NCI-H1417 (cell line): ENCODE measurements at places on chromosomes 13 and 19.

- no peak for DNase-seq
These were observed 80.7 kb upstream of the OLFM4 start for GRCh38 chr13:52947921-52948373.

DNA sequence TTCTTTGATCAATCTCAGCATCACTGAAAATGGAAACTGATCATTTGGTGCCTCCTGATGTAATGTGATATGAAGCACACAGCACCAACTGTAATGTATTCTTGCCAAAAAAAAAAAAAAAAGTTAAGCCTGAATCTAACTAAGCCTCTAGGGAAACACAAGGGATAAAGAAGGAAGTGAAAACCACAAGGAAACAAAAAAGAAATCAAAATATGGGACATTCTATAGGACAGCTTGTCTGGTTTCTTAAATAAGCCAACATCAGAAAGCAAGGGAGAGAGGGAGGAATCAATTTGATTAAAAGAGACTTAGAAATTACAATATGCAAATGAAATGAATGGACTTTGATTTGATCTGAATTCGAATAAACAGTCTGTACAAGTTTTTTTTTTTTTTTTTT, 20.6 kb upstream of the METTL21C start:
- DNase-seq: no peak

GRCh38 chr13:68535329-68535728, 1305.2 kb upstream of the PCDH9 start:
- DNase-seq: no peak

DNA sequence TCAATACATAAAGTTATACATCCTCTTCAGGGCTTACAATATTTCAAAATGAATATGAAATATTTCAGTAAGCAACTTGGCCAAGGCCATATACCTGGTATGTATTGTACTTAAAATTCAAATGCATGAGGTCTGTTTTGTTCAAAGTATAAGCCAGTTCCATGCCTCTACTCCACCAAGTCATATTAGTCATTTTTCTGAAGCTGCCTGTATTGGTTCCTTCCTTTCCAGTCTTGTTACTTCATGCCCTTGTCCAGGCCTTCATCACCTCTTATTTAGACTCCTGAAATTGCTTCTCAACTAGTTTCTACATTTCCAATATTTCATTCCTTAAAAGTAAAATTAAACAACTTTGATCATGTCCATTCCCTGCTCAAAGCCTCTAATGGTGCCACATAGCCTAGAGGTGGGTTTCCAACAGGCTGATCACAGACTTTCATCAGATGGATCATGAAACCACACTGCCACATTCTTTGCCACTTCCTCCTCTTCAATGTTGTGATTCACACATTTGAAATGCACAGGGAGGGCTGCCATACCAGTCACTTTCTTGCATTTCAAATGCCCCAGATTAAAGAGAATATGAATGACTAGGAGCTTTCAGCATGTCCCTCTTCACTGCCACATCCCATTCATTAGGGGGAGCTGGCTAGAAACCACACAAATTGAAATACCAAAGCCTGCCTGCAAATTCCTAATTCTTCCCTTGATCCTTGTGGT, 424.1 kb upstream of the DACH1 start:
- DNase-seq: no peak

- DNase-seq: peak; percentile 100
These were observed 7.5 kb downstream of the EMP3 start for GRCh38 chr19:48332662-48333466.

GRCh38 chr19:6533746-6534418, 3.1 kb downstream of the TNFSF9 start:
- DNase-seq: no peak

DNA sequence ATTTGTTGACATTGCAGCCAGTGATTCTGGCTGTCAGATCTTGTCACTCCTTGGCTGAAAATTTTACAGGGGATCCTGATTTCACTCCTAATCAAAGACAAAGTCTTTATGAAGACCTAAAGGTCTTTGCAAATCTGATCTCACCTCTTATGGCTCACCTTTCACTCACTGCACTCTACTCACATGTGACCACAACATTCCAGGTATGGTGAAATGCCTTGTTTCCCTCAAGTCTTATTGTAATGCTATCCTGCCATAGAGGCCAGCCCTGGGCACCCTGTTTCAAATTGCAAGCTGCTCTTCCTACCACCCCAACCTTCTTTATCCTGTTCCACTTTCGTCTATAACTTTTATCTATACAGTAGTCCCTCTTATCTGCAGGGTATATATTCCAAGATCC, 200.1 kb downstream of the NDFIP2 start:
- no peak for DNase-seq

GRCh38 chr13:31321457-31321856, 121.7 kb downstream of the B3GLCT start:
- no peak for DNase-seq

DNA sequence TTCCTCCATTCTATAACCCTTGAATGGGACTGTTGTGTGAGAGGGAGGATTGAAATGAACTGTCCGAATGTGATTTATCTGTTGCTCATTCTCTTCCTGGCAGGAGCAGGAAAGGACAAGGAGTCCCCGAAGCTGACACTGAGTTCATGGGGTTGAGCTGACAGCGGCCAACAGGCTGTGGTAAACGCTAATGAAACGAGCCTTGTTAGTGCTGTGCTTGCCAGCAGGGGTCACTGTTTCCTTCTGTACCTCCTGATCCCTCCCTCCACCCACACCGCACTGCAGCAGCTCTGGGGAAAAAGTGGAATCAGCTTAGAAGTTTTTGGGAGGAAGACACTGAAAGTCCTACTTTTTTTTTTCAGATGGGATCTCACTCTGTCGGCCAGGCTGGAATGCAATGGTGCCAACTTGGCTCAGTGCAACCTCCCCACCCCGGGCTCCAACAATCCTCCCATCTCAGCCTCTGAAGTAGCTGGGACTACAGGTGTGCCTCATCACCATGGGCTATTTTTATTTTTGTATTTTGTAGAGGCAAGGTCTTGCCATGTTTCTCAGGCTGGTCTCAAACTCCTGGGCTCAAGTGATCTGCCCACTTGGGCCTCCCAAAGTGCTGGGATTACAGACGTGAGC, 6.7 kb upstream of the ZNF761 start:
- DNase-seq: peak; percentile 59

DNA sequence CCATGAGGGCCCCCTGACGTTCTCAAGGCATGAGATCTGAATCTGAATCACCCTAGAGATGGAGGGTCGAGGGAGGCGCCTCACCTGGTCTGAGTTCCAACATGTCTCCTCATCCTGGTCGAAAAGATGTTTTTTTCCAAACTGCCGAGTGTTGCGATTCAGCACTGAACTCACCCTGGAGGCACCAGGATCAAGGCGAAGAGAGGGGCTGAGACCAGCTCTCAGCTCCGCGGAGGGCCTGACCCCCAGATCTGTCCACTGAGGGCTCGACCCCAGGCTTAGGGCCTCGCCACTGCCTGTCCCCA, 555 bp downstream of the NR2C2AP start:
- DNase-seq: no peak

- DNase-seq: no peak
These were observed 31.8 kb downstream of the DOCK9 start for GRCh38 chr13:98945863-98946605.

GRCh38 chr19:14161305-14161704, 24.9 kb upstream of the ASF1B start:
- no peak for DNase-seq

DNA sequence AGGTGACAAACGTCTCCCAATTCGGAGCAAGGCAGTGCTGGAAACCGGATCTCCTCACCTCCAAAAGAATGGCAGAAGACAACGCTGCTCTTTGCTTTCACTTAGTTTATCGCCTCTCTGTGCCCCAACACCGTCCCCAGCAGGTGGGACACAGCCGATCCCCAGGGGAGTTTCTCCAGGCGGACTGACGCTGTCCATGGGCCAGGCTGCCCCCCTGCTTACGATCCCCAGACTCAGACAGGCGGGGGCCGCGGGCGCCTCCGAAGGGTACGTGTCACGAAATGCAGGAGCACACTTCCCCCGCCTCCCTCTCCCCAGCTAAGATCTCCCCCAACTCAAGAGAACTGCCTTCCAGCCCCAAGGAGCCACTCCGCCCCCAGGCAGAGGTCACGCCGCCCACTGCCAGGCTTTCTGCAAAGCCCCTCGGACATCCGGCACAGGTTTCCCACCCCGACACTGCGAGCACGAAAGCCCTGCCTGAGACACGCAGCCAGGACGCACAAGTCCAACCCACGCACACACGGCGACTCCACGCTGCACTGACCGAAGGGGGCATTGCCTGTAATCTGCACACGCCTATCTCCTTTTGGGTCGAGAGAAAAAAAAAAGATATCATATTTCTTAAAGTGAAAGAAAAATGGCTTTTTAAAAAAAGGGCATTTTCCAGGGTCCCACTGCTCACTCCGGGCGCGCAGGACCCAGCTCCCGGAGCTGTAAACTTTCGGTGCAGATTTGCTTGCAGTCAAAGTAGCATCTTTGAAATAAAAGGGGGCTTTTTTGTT, 2.0 kb downstream of the SPRY2 start:
- no peak for DNase-seq

GRCh38 chr13:24644036-24644435, 36.2 kb upstream of the ATP12A start:
- no peak for DNase-seq

- peak; percentile 3 for DNase-seq
These were observed 170.9 kb downstream of the LACC1 start for GRCh38 chr13:44050450-44051063.

DNA sequence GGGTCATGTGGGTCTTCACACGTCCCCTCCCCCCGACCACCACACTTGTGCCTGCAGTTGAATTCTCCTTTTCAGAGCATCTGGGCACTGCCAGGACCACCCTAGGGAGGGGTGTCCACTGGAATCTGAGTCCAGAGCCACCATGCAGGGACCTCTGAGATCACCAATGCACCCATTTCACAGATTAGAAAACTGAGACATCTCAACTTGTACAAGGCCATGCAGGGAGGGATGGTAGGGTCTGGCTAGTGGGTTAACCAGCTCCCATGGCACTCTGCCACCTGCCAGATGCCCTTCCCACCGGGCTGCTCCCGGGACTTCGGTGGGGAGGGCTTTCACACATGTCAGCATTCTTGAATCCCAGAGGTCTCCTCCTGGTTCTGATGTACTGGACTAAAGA, 44.3 kb upstream of the C19orf12 start:
- no peak for DNase-seq

DNA sequence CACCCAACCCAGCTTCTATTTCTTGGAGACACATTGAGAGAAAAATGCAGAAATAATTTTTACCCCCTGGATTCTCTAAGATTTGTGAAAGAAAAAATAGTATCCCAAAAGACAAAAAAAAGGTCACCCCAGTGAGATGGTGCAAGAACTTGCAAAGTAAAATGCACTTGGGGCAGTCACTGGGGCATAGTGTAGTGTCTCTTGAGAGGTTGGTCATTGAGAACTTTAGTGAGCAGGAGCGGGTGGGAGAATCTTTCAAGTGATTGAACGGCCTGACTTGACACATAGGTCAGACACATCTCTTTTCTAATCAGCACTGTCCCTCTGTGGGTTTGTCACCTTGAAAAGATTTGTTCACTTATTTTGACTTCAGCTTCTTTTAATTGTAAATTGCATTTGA, 2.4 kb downstream of the ZNF85 start:
- no peak for DNase-seq

GRCh38 chr13:29923554-29924481, 73.4 kb upstream of the UBL3 start:
- DNase-seq: peak; percentile 42

DNA sequence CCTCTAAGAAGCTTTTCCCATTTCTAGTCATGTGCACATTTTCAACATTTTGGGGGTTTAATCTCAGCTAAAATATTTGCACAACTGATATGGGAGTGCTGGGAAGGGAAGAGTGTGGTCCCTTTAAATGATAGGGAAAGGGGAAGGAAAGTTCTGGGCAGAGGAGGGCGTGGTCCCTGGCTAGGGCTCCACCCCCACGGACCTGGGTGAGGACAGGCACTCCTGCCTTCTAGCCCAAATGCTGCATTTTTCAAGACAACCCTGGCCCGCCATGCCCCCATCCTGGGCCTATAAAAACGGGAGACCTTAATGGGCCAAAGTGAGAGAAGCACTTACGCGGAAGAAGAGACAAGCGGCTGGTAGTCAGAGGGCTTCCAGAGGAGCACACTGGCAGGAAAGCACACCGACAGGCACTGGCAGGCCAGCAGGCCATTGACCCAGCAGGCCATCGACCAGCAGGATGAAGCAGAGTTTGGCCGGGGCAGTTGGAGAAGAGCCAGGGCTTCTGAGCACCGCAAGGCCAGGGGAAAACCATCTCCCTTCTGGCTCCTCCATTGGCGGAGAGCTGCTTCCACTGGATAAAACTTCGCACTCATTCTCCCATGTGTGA, 266.7 kb downstream of the SPRY2 start:
- DNase-seq: no peak

DNA sequence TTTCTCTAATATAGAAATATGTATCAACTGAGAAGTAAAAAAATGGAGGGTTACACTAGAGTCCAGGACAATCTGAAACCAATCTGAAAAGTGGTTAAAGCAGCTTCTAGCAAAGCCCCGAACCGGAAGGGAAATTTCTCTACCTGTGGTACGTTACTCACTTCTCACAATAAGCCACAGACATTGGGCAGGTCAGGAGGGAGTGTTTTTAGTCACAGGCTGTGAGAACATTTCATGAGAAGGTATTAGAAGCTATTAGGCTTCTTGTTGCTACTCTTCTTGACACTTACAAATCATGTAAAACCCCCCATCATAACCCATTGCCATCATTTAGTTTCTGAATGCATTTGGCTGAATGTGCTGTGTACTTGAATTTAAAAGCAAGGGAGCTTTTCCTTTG, 120.9 kb downstream of the NUFIP1 start:
- no peak for DNase-seq

DNA sequence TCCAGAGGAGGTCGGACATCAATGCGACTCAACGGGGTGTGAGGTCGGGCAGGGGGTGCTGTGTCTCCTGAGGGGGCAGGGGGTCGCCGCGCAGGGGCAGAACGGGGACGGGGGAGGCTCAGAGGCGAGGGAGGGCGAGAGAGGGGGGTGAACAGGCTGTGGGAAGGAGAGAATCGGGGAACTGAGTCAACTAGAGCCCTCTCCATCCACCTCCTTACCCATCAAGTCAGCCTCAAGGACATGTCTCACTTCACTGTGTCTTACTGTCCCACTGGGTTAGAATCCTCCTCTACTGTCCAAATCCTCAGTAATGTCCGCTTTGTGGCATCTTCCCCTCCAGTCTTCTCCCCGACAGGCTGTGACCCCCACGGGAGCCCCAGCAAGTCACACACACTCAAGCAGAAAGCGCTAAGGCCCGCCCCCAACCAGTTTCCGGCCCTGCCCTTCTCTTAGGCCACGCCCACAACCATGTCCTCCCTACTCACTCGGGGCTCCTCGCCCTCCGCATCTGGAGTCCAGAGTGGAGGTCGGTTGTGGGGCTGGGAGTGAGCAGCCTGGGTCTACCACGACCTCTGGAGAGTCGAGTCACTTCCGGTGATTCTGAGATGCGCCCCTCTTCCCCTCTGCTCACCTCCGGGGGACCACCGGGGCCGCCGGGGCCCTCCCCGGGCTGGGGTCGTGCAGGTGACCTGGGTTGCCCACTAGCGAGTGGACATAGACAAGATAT, 9.3 kb downstream of the PLEKHA4 start:
- DNase-seq: no peak

- no peak for DNase-seq
These were observed 6.1 kb downstream of the CAPN12 start for GRCh38 chr19:38737921-38738737.

GRCh38 chr19:49887037-49887664, 9.5 kb downstream of the IL4I1 start:
- DNase-seq: no peak
